ENCODE measurements at places on chromosomes 1 and 21.

GRCh38 chr1:156283521-156283920 is 604 bp upstream of the TMEM79 start:
- no peak for DNase-seq

DNA sequence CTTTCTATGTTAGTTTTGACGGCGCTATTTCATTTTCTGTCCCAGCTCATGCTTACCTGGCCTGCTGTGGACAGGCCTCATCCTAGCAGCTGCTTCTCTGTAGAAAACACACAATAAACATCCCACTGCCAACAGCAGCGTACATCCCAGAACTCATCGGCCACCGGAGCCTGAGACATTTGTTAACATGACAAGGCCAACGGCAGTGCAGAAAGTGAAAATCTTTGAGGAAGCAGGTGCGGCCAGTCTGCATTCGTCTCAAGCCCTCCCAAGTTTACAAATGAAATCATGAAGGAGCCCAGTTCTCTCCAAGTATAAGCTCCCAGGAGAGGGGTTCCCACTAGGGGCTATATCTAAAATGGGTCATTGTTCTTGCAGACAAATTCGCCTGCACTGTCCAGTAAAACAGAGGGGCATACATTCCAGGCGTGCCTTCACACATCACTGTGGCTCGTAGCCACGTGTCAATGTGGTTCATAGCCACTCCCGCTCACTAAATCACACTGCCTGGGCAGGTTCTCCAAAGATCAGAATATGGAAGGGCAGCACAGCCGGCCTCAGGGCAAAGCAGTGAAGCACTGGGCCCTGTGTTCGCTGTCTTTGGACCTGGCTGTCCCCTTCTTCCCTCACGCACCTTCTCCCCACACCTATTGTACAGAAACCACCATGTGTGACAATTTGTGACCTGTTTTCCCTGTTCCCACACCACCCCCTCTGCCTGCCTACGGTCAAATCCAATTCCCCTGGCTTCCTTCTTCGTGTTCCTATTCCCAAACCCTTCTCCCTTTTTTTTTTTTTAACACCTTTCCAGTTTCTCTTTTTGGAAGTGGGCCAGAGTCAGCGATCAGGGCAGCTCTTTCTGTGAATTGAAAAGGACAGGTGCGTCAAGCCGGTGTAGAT is 27.0 kb upstream of the ABCG1 start:
- no peak for DNase-seq

DNA sequence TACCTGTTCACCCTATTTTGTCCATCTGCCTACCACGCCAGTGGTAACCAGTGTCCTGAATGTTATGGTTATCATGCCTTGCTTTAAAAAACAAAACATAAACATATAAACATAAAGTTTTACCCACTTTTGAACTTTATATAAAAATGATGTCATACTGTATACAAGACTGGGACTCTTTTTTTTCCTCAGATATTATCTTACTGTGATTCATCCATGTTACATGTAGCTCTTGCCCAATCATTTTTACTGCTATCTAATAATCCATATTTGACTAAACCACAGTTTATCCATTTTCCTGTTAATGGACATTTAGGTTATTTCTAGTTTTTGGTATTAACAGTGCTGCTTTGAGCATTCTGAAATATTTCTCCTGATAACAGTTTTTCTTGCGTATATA is 78.8 kb downstream of the GPR161 start:
- no peak for DNase-seq

DNA sequence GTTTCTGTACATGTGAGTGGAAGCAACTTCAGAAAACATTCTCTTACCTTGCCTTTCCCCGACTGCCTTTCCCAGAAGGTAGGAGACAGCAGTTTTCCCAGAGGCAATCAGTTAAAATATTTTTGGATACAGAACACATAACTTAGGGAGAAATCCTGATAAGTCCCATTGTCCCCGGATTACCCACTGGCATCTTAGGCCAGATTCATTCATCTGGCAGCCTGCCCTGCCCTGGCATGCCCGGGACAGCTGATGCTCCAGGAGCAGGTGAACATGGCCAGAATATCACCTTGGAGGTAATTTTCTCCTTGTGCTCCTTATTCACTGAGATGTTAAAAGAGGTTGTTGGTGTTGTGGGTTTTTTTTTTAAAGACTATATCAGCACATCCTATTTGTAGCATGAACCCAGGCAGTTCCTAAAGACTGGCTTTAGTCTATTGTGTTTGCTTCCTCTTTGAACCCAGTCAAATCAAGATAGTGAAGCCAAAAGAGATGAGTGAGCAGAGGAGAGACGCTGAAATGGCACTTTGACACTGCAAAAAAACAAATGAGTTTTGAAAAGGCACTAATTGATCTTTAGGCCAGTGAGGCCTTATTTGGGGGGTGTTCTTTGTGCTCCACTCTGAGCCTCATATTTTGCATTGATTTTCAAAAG is 139.6 kb downstream of the PLPP3 start:
- DNase-seq = no peak

DNA sequence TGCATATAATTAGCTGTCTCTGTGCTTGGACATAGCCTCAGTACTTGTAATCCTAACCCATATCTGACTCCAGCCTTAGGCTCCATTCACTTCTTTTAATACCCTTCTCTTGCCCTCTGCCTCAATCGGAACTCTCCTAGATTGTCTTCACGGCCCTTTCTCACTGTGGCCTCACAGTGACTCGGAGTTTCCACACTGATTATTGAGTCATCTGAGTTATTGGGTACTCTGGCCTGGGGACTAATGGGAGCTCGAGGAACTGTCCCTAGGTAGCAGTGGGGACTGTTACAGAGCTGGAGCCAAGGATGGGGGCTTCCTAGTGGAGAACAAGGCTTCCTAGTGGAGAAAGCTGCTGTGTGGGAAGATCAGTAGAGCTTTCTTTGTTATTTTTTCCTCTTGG is 17.0 kb downstream of the TRAF5 start:
- DNase-seq = no peak

DNA sequence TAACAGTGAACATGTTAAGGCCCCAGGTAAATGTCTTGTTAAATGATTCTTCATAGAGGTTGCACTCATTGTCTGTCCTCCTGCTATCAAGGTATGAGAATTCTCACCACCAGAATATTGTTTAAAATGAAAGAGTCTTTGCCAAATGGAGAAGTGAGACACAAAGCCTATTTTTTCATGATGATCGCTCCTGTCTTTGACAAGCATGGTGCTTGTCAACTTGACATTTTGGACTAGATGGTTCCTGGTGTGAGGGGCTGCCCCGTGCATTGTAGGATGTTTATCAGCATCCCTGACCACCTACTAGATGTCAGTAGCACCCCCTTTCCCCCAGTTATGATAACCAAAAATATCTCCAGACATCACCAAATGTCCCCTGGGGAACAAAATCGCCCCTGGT is 65.6 kb downstream of the MDM4 start:
- no peak for DNase-seq

GRCh38 chr1:229880271-229881170 is 186.5 kb upstream of the GALNT2 start:
- DNase-seq = no peak

DNA sequence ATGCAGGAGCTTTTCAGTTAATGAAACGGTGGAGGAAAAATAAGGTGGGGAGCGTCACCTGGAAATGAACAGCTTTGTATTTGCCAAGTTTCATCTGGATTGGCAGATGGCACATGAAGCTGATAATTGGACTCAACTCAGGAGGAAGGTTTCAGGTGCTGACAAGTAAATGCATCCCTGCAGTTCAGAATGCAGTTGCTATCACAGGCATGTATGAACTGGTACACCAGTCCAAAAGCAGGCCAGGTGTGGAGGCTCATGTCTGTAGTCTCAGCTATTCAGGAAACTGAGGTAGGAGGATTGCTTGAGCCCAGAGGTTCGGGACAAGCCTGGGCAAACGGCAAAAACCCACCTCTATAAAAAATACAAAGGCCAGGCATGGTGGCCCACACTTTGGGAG is 15.5 kb downstream of the DEGS1 start:
- no peak for DNase-seq

- no peak for DNase-seq
These were observed 5.0 kb downstream of the BTG3 start for GRCh38 chr21:17607684-17608083.

DNA sequence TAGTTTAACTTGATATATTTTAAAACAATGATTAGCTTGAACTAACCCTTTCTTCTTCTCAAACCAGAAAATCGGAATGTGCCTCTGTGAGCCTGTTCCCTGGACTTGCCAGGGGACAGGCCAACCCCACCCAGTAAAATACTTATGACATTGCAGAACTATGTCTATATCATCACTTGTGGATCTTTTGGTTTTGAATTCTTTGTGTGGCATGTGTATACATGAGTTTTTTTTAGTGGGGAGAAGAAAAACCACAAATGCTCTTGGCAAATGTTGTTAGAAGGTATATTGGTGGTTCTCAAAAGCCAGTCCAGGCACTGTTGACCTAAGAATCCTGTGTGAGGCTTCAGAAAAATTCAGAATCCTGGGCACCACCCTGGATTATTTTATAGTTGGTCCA is 347.4 kb downstream of the SIPA1L2 start:
- DNase-seq = no peak

GRCh38 chr1:61156576-61157467 is 74.5 kb downstream of the NFIA start:
- no peak for DNase-seq
